Large intestine (tissue), 12 donors: ENCODE measurements at places on chromosomes 4 and X. TPM values are rescaled to one million over a fixed set of nuclear protein-coding genes. Genes with fewer than 3 reads are reported as not detected.

GRCh38 chr4:98609934-98610333 is 48.5 kb downstream of the TSPAN5 start:
- H3K27ac ChIP-seq = no peak overlapping the region
- no peaks in the 10 kb centered on the region for H3K4me1 ChIP-seq
- no peak overlapping the region for H3K4me3 ChIP-seq
- no peak for DNase-seq
- no peaks in the 10 kb centered on the region for H3K36me3 ChIP-seq

GRCh38 chr4:87007528-87008446 is 73.0 kb downstream of the AFF1 start:
- H3K27ac ChIP-seq = peak overlapping the region; percentile 98
- peak overlapping the region; percentile 75 for H3K4me3 ChIP-seq
- H3K36me3 ChIP-seq = no peaks in the 10 kb centered on the region
- H3K4me1 ChIP-seq = peaks cover 25% of the 10 kb centered on the region
- peak; percentile 55 for DNase-seq
- no peaks in the 10 kb centered on the region for H3K27me3 ChIP-seq

DNA sequence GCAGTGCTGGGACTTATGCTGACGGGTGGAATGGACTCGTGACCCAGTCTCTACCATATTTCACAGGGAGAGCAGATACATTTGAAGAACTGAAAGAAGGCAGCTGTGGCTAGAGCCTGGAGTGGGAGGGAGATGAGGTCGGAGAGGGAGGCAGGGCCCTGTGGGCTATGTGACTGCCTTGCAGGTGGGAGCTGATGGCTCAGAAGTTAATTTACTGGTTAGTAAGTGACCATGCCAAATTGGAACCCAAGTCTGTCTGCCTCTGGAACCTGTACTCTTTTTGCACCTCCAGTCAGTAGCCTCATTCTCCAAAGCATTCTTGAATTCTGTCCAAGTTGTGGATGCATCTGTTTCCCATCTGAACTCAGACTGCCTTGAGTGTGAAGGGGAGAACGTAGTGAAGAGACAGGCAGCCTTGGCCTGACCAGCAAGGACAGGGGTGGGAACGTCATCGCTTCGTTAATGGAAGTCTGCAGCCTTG is 92.3 kb downstream of the REPS2 start:
- H3K4me1 ChIP-seq = no peaks in the 10 kb centered on the region
- no peaks in the 10 kb centered on the region for H3K36me3 ChIP-seq
- H3K27me3 ChIP-seq = no peaks in the 10 kb centered on the region
- H3K4me3 ChIP-seq = no peak overlapping the region
- H3K27ac ChIP-seq = no peak overlapping the region
- peak; percentile 12 for DNase-seq

DNA sequence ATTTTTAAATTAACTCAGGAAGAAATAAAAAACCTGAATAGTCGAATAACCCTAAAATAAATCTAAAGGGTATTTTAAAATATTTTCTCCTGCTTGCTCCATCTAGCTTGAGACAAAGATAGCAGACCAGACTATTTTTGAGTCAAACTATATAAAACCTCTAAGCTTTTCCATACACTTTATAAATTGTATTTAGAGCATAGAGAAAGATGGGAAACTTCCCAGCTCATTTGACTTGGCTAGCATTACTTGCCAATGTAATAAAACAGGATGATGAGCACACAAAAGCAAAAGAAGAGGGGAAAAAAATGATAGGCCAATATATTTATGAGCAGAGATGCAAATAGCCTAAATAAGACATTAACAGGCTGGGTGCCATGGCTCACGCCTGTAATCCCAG is 117.1 kb downstream of the ANAPC4 start:
- H3K27ac ChIP-seq = no peak overlapping the region
- no peak overlapping the region for H3K4me3 ChIP-seq
- no peak for DNase-seq
- H3K27me3 ChIP-seq = no peaks in the 10 kb centered on the region
- H3K4me1 ChIP-seq = no peaks in the 10 kb centered on the region

- no peak for DNase-seq
- H3K36me3 ChIP-seq = no peaks in the 10 kb centered on the region
- H3K27me3 ChIP-seq = no peaks in the 10 kb centered on the region
- H3K27ac ChIP-seq = no peak overlapping the region
- H3K4me3 ChIP-seq = no peak overlapping the region
Measured at GRCh38 chrX:105120463-105120862, 100.0 kb downstream of the TEX13A start.

GRCh38 chrX:130952266-130953043 is 49.4 kb upstream of the ENOX2 start:
- H3K4me3 ChIP-seq = no peak overlapping the region
- no peak overlapping the region for H3K27ac ChIP-seq
- no peaks in the 10 kb centered on the region for H3K27me3 ChIP-seq
- no peaks in the 10 kb centered on the region for H3K36me3 ChIP-seq
- no peak for DNase-seq

DNA sequence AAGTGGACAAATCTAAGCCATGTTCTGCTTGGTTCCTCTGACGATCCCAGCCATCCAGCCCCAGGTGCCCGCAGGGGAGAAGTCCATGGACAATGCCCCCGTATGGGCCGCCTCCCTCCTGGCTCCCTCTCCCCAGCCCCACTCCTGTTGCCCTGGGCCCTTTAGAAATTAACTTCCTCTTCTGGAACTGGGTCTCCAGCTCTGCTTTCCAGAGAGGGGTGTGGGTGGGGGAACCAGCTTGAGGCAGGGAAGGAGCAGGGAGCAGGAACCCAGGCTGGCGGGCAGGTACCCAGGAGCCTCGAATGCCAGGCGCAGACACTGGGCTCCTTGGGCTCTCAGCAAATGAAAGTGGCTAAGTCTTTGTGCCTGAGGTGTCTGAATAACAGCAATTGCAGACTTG is 12.7 kb upstream of the ABLIM2 start:
- no peak overlapping the region for H3K27ac ChIP-seq
- H3K4me3 ChIP-seq = no peak overlapping the region
- H3K4me1 ChIP-seq = no peaks in the 10 kb centered on the region
- H3K27me3 ChIP-seq = peaks cover 2% of the 10 kb centered on the region

GRCh38 chr4:60729194-60729593 is 470.9 kb upstream of the ADGRL3 start:
- no peaks in the 10 kb centered on the region for H3K27me3 ChIP-seq
- no peaks in the 10 kb centered on the region for H3K36me3 ChIP-seq
- no peak for DNase-seq
- no peak overlapping the region for H3K27ac ChIP-seq
- H3K4me3 ChIP-seq = no peak overlapping the region

DNA sequence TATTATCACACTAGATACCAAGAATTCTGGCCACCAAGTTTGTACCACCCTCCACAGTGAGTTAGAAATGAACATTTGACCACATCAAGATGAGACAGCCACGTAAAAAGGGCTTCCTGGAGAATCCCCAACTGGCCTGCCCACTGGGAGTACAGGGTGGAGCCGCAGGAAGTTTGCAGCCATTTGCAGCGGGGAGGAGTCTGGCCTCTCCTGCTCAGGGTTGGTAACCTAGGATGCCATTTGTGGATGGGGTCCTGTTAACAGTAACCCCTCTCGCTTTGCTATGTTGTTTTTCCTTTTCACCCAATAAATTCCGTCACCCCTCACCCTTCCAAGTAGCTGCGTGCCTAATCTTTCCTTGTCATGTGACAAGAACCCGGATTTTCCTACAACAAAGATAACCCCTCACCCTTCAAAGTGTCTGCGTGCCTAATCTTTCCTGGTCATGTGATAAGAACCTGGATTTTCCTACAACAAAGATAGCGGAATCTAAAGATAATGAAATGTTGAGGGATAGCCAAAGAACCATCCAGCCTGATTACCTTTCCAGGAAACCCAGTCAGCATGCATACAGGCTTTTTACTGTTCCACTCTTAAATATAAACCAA is 245.4 kb downstream of the NAF1 start:
- DNase-seq = no peak
- no peaks in the 10 kb centered on the region for H3K36me3 ChIP-seq
- H3K27me3 ChIP-seq = no peaks in the 10 kb centered on the region
- no peaks in the 10 kb centered on the region for H3K4me1 ChIP-seq
- H3K4me3 ChIP-seq = no peak overlapping the region

- no peaks in the 10 kb centered on the region for H3K4me1 ChIP-seq
- H3K4me3 ChIP-seq = no peak overlapping the region
Measured at GRCh38 chr4:141153751-141154510, 20.7 kb upstream of the RNF150 start.

GRCh38 chrX:100368167-100368566 is 41.9 kb downstream of the PCDH19 start:
- H3K27ac ChIP-seq = no peak overlapping the region
- no peaks in the 10 kb centered on the region for H3K36me3 ChIP-seq
- no peaks in the 10 kb centered on the region for H3K27me3 ChIP-seq
- H3K4me1 ChIP-seq = no peaks in the 10 kb centered on the region

DNA sequence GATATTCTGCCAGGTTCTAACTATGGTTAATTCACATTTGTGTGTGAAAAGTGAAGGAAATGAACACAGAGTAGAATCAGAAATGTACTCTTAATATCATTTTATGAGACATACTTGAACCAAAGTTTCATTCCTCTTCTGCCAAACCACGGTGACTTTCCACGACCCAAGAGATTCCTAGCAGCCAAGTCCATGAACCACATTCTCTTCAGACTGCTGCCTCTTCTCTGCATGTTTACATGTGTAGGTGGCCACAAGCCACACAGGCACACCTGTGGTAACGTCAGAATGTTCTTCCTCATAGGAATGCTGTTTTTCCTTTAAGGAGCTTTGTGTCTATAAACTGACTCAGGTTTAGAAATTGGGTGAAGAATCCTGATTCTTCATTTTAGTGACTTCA is 1411.2 kb downstream of the RAPGEF2 start:
- no peak for DNase-seq
- no peak overlapping the region for H3K27ac ChIP-seq
- H3K4me1 ChIP-seq = no peaks in the 10 kb centered on the region

DNA sequence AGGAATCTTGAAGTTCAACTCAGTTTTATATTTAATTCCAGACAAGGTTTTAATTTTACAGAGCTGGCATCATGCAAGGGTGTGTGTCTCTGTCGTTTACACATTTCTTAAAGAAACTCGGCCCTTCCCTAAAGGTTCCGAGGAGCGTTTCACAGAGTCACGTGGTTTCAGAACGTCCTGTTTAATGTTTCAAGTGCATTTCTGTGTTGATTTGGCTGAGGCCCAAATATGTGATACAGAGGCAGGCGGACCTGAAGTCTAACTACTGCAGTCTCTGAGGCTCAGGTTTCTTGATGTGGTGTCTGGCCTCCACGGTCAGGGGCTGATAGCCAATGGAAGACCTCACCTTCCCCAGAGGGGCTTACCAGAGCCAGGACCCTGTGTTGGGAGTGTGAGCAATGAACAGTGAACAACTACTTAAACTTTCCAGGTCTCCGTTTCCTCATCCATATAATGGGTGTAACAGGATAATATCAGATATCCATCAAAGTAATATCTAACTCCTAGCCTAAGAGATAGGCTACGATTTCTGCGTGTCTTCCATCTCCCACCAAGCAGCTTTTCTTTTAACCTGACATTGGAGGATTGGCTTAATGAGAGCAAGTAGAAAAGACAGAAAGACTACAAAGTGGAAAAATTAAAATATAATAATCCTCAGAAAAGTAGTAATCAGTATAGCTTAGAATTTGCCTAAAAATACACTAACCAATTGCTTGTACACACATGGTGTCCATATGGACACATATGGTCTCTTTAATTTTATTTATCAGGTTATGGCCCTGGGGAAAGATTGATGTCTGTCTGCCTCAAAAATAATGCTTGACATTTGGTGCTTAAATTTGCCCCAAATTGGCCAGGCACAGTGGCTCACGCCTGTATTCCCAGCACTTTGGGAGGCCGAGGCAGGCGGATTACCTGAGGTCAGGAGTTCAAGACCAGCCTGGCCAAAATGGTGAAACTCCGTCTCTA is 50.0 kb upstream of the TRIM2 start:
- peak; percentile 81 for DNase-seq
- H3K4me3 ChIP-seq = peak overlapping the region; percentile 72
- H3K36me3 ChIP-seq = no peaks in the 10 kb centered on the region
- H3K4me1 ChIP-seq = peaks cover 49% of the 10 kb centered on the region

DNA sequence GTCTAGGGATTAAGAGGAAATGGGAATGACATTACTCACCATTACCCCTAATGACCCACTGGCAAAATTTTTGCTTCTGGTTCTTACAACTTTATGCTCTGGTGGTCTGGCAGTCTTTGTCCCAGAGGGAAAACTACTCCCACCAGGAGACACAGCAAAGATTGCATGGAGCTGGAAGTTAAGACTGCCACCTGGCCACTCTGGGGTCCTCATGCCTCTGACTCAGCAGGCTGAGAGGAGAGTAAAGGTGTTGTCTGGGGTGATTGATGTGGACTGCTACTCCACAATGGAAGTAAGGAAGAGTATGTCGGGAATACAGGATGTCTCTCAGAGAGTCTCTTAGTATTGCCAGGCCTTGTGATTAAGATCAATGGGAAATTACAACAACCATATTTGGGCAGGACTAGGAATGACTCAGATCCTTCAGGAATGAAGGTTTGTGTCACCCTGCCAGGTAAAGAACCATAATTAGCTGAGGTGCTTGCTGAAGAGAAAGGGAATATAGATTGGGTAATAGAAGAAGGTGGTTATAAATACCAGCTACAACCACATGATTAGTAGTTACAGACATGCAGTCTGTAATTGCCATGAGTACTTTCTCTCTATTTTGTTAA is 215.5 kb downstream of the GPAT3 start:
- peak; percentile 54 for DNase-seq
- no peaks in the 10 kb centered on the region for H3K36me3 ChIP-seq
- H3K27me3 ChIP-seq = peaks cover 3% of the 10 kb centered on the region

GRCh38 chr4:101027721-101028120 is 319.6 kb downstream of the PPP3CA start:
- H3K36me3 ChIP-seq = peaks cover 10% of the 10 kb centered on the region
- no peak for DNase-seq
- H3K4me1 ChIP-seq = no peaks in the 10 kb centered on the region
- H3K4me3 ChIP-seq = no peak overlapping the region
- H3K27ac ChIP-seq = no peak overlapping the region
- no peaks in the 10 kb centered on the region for H3K27me3 ChIP-seq

- H3K4me1 ChIP-seq = no peaks in the 10 kb centered on the region
- no peak for DNase-seq
- H3K27me3 ChIP-seq = no peaks in the 10 kb centered on the region
- H3K27ac ChIP-seq = no peak overlapping the region
Measured at GRCh38 chr4:168683595-168683994, 186.7 kb downstream of the PALLD start.

GRCh38 chr4:95693594-95693993 is 144.8 kb upstream of the UNC5C start:
- H3K27me3 ChIP-seq = no peaks in the 10 kb centered on the region
- H3K36me3 ChIP-seq = no peaks in the 10 kb centered on the region
- no peaks in the 10 kb centered on the region for H3K4me1 ChIP-seq
- H3K27ac ChIP-seq = no peak overlapping the region
- DNase-seq = no peak

The DCAF8L2 gene
- polyA plus RNA-seq = 0.03 TPM

The UCP1 gene
- not detected for polyA plus RNA-seq

The NFXL1 gene
- polyA plus RNA-seq = 15.0 TPM

The NSUN7 gene
- polyA plus RNA-seq = 19.9 TPM

The XAGE1A gene
- polyA plus RNA-seq = not detected

The RFC1 gene
- 40.8 TPM for polyA plus RNA-seq
